Hematopoietic multipotent progenitor cell treated with erythropoietin and hydrocortisone succinate and interleukin-3 and kit ligand, for 8 days (in vitro differentiated cells): ENCODE measurements at places on chromosomes 5 and 9.
A peak's percentile ranks its signal among the peaks of the same experiment; 100 is the strongest.

DNA sequence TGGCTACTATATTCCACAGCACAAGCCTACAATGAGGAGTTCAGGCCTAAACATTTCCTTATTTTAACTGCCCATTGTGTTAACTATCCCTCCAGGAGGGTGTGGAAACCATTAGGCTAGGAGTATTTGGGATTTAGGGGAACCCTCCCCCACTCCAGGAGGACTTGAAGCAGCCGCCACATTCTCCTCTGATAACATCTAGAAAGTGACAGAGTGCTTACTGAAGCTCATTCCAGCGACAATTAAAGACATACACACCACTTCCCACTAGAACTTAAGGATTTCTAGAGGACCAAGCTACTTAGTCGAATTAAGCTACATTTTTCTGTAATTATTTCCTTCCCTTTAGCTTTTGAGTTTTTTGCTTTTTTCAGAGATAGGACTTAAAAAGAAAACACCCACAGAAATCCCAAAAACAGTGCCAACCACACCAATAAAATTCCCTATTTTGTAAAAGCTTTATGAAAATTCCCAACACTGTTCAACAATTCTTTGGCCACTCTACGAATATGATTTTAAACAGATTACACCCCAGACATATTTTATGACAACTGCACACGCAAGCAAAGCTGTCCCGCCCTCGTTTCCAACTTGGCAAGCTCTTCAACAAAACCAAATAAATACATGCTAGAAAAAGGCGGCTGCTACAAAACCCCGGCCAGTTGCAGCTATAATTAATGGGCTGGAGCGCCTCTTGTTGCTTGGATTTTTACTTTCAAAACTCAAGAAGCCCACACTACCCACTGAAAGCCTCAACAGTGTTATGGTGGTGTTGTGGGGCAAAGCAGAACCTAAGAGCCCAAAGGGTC lies 4.5 kb downstream of the ROR2 start:
- peak; percentile 11 for DNase-seq

GRCh38 chr9:97547098-97547829 lies 45.8 kb downstream of the TMOD1 start:
- no peak for DNase-seq

DNA sequence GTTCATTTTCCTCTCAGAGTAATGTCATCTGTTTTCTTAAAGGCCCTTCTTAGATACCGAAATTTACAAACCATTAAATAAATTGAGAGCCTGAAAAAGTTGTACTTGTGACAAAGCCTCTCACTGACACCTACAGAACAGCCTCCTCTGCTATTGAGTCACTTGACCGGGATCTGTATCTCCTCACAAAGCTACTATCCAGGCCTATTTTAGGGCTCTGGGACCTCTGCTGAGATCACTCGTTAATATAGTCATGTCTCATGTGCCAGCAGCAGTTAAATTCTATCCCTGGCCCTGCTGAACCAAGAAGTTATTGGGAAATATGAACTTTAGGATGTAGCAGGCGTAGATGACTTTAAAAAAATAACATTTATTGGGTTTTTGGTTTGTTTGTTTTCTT lies 31.1 kb downstream of the FBXO38 start:
- DNase-seq = no peak

GRCh38 chr9:134389642-134390041 lies 63.4 kb downstream of the RXRA start:
- no peak for DNase-seq

DNA sequence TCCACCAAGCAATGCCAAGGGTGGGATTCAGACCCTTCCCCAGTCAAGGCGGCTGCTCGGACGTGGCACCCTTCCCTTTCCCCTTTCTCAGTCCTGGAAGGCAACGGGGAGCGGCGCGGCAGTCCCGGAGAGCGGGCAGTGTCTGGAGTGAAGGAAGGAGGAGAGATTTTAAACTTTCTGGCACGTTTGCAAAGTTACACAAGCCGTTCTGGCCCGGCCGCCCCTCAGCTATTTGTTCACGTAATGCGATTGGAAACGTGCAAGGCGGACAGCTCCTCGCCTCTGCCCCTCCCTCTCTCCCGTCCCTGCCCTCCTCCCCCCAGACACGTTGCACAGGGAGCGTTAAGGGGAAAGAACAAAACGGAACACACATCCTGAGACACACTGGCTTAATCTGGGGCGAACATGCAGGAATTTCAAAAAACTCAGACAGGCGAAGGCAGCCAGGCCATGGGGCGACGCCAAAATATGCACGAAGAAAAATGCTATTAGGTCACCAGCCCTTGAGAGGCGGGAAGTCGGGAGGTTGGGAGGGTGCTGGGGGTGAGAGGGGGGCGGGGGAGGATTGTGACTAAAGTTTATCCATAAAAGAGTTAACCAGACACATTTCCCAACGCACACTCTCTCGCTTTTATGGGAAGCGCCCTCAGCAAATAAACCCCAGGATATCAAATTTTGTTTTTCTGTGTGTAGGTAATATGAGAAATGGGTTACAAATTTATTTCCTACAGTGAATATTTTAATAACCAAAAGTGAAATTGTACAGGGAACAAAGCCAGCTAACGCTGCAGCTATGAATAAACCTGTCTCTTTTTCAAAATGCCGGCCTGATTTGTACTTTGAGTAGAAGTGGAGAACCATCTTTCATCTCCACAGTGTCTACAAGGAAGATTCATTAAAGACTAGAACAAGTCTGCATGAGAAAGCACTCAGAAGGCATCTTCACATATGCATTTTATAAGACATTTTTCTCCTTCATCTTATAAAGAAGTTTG lies at the start of gene LOX:
Gene LOX (minus strand): TSS at position 144 of the 995 bp plus-strand sequence. CDS start 274 bp downstream, outside the sequence.
- DNase-seq = peak; percentile 41

DNA sequence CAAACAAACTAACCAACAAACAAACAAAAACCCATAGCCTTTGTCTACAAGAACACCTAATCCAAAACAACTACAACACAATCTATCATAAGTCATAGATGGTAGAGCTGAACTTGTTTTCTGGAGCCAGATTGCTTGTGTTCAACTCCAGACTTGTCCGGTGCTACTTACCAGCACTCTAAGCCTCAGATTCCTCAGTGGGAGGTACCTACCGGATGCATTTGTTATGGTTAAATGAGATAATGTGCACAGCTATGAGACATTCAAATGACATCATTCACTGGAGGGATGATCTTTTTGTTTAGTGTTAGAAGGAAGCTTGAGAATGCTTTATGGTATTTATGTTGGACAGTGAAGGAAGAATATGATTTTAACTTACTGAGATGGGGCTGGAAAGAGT lies 592.9 kb upstream of the C9orf72 start:
- no peak for DNase-seq

GRCh38 chr5:33834334-33834733 lies 57.5 kb downstream of the ADAMTS12 start:
- no peak for DNase-seq

- DNase-seq = no peak
Observed at GRCh38 chr9:131092548-131093440, 3.5 kb upstream of the AIF1L start.

DNA sequence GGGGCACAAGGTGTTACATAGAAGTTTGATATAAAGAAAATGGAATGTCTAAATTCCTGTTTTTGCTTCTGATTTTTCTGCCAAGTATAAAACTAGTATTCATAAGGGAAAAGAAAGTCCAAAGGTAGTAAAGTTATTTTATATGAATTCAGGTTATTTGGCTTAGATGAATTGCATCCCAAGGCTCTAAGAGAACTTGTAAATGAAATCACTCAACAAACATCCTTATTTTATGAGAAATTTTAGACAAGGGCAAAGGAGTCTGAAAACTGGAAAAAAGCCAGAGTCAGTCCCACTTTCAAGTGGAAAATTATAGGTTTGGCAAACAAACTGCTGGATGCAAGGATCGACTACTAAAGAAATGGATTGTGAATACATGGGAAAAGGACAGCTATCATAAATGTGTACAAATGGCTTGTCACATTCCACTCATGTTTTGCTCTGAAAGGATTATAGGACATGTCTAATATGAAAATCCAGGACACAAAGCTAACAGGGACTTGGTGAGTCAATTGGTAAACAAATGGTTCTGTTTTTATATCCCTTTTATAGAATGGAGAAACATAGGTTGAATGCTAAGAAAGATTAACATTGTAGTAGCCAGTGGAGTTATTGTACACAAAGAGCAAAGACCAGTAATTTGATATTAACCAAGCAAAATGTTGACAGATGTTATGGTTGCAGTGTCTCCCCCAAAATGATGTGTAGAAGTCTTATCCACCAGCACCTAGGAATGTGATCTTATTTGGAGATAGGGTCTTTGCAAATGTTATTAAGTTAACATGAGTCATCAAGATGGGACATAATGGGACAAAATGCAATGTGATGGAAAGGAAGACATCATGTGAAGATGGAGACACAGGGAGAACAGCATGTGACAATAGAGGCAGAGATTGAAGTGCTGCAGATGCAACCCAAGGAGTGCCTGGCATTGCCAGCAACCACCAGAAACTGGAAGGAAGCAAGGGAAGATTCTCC lies 495.7 kb downstream of the TLE1 start:
- DNase-seq = no peak

DNA sequence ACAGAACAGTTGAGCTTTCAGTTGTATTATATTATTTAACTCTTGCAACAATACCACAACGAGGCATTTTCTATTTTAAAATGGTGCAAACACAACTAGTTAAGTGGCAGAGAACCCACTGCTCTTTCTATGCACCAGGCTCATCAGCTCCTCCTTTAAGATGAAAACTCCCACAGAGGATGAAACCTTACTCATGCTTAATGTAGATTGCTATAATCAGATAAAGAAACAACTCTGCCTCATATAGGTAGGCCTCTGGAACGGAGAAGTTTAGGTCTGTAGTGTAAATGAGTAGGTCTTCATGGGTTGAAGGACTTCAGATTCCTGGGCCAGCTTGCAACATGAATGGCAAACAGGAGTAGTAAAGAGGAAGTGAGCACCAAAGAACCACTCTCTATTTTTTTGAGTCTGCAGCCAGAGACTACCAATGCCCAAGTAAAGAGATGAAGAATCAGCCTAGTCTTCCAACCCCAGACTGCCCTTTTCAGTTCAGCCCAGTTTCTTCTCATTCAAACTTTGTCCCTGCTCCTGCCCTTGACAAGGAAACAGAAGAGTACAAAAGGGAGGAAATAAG lies 33.9 kb downstream of the HACD4 start:
- no peak for DNase-seq

DNA sequence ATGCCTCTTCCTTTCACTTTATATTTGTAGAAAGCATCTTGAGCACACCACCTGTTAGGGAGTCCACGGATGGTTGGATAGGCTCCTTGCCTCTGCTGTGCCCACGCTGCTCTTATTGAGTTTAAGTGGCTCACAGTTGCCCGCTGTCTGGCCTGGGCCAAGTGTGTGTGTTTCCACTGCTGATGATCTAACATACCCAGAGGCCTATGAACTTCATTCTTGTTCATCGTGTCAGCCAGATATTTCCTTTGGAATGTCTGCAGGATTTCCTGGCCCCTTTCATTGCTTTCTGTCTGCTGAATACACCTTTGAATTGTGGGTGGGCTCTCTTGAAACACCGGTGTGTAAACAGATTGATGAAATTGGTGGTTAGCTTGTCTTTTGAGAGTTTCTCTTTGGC lies 46.6 kb downstream of the MVB12B start:
- no peak for DNase-seq

DNA sequence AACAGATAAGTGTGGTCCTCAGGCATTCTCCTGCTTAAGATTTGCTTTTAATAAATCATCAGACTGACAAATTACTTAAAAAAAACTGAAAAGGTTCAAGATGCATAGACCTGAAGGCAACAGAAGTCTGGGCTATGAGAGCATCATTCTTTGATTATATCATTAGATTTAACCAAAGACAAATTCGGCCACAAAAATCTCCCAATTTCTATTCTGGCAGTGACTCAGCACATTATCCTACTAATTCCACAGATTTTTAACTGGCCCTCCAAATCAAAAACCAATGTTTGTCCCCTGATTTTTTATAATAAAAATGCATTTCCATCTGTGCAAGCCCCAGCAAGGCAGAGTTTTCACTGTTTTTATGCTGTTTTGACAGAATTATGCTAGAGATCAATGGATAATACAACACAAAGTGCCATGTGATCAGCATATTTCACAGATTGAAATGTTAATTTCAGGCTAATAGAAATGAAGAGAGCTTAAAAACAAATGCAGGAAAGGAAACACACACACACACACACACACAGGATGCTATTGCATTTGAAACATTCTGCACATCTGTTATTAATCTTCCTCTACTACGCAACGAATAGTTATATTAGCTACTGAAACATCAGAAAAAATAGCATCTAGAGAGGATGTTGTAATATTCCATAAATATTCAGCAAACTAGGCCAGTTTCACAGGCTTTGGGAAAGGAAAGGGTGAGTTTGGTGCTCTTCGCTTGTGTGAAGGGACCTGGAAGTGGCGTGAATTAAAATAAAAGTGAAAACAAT lies 177.6 kb upstream of the ST8SIA4 start:
- DNase-seq = no peak

GRCh38 chr9:130756455-130757152 lies 63.0 kb downstream of the EXOSC2 start:
- no peak for DNase-seq

DNA sequence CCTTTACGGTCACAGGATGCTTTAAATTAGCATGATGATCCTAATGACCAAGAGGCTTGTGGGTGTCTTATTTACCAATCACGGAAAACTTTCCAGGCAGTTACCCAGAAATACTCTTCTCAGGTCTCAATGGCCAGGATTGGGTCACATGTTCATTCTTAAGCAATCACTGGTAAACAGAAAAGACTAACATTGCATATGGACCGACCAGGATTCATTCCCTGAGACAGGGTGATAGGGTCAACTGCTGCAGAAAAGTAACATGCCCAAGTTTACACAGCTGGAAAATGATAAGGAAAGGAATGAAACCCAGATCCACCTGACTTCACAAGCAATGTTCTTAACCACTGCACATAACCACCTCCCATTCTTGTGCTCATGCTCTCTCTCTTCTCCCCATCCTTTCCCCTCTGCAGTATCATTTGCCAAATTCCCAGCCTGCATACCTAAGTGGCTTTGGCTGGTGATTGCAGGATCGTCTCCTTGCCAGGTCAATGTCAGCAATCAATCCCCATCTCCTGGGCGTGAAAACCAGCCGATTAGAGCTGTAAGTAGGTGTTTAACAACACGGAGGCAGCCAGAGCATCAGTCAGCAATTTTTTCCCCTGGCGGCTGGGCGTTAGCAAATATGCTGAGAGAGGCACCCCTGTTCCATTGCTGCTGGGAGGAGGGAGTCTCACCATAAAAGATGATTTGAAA lies 219.4 kb downstream of the NMUR2 start:
- DNase-seq = no peak

DNA sequence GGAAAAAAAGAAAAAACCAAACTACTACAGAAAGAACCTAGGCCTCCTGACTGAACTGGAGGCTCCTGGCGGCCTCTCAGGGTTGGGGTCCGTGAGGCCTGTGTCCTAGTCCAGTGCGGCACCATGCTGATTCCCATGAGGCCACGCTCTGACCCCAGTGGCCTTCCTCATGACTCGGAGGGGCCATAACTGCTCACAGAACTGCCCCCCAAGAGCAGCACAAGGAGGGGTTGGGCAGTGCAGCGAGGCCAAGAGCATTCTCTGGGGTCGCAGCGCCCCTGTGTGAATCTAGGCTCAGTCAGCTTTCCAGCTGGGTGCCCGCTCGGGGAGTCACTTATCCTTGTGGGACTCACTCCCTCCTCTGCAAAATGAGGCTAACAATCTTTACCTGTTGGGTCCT lies 79.3 kb upstream of the FBXW11 start:
- DNase-seq = no peak

- DNase-seq = no peak
Observed at GRCh38 chr9:9045072-9045471, 1245.5 kb upstream of the DMAC1 start.

GRCh38 chr9:27352457-27353165 lies 55.7 kb upstream of the EQTN start:
- no peak for DNase-seq
